ENCODE measurements at places on chromosomes 4 and X.

DNA sequence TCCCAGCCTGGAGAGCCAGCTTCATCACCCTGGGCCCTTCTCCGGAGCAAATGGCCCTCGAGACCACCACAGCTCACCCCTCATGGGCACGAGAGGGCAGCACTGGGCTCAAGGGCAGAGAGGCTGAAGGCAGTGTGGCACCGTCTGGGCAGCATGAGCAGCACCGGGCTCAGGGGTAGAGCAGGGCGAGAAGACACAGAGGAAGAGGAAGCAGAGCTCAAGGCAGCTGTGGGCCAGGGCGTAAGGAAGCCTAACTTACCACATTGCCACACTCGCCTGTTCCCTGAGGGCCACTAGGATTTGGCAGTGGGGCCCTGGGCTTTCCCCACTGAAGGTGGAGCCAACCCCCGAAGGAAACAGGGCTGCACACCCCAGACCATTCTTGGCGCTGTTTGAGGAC is 15.5 kb downstream of the ZNF185 start:
- no peak for DNase-seq

- no peak for DNase-seq
Observed at GRCh38 chr4:87697272-87697671, 47.2 kb downstream of the DMP1 start.

DNA sequence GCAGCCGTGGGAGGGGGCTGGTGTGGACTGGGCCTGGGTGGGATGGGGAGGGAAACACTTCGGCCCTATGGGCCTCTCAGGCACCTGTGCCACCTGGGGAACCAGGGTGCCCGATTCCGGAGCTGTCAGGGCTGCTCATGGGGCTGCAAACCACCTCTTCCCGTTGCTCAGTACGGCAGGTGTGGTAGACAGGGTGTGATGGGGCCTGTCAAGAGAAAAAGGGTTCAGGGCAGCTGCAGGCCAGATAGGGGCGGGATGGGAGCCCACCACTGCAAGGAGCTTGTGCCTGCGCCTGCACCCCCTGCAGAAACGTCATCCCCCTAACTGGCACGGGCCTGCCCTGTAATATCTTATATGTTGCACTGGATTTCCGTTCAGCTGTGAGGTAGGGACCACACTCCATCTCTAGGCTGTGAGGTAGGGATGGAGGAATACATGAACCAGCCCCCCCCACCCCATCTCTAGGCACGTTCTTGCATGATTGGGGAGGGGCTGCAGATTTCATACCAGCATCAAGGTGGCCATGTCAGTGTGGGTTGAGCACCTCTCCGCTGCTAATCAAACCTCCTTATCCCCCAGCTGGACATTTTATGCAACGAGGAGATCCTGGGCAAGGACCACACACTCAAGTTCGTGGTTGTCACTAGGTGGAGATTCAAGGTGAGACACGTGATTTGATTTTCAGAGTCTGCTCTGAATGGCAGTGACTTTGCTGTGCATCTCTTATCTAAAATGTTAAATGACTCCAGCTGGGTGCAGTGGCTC is 59.0 kb downstream of the PCGF3 start:
- no peak for DNase-seq

DNA sequence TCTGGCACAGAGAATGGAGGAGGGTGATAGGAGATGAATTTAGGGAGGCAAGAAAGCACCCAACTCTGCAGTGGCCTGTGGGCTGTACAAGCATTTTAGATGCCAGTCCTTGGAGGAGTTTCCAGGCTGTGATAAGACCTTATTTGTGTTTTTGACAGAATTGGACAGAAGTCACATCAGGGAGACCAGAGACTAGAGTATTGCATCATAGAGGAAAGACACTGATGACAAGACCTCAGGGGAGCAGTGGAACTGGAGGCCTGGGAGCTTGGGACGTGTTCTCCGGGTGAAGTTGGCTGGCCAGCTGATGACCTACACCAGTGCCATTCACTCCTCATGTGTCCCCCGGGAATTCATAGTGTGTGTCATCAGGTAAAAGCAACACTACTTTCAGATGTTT is 284.0 kb upstream of the ZFP42 start:
- DNase-seq: no peak

- no peak for DNase-seq
Observed at GRCh38 chr4:10075953-10076391, 40.6 kb downstream of the WDR1 start.

DNA sequence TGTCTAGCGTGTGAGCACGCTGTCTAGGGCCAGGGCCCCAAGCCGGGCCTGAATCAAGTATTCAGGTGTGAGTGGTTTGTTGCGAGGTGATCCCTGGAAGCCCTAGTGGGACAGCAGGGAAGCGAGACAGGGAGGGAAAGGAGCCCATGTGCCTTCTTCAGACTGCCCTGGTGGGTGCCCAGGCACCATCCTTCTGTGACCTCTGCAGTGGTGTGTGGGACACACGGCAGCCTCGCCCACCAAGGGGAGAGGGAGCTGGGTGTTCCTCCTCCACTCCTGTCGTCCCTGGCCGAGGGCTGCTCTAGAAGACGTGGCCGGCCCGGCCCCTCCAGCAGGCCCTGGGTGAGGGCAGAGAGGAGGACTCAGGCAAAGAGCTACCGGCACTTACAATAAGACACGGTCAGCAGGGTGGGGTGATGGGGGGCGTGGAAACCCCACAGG is 47.4 kb downstream of the HTRA3 start:
- no peak for DNase-seq

GRCh38 chr4:29560452-29560851 is 1159.7 kb upstream of the PCDH7 start:
- no peak for DNase-seq

- no peak for DNase-seq
Observed at GRCh38 chr4:14400307-14400706, 602.0 kb upstream of the CPEB2 start.

GRCh38 chr4:119604266-119604665 is 24.3 kb downstream of the PDE5A start:
- DNase-seq: no peak

GRCh38 chr4:108619372-108620100 is 840 bp upstream of the RPL34 start:
- no peak for DNase-seq

DNA sequence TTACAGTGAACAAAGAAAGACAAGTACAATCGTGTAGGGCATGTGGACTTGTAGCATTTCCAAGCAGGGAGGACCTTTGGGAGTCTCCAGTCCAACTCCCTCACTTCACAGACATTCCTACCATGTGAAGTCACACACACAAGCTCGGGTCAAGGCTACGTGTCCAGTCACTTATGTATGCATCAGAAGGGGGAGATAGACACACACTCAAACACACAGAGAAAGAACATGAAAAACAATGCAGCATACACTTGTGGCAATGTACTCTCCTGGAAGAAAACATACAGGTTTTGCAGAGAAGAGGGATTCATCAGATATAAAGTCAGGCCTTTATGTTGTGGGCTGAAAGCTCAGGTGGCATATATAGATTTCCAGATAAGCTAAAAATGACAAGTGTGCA is 136.1 kb upstream of the MID1 start:
- DNase-seq: peak; percentile 55

- DNase-seq: peak; percentile 49
Observed at GRCh38 chr4:53702334-53703266, 111.3 kb upstream of the LNX1 start.

GRCh38 chrX:25049357-25049756 is 33.6 kb upstream of the ARX start:
- DNase-seq: no peak

- DNase-seq: no peak
Observed at GRCh38 chr4:43567644-43568043, 675.1 kb downstream of the GRXCR1 start.

DNA sequence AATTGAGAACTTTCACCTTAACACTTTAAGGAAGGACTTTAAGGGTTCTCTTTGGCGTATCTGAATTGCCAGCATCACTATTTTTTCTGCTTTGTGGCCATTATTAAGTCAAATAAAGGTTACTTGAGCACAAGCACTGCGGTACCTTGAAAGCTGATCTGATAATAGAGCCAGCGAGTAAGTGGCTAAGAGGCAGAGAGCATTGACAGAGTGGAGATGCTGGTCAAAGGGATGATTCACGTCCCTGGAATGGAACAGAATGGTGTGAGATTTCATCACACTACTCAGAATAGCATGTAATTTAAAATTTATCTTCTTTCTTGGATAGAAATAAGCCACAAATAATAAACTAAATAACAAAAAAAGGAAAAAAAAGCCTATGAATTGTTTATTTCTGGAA is 57.1 kb upstream of the NPFFR2 start:
- DNase-seq: peak; percentile 5

DNA sequence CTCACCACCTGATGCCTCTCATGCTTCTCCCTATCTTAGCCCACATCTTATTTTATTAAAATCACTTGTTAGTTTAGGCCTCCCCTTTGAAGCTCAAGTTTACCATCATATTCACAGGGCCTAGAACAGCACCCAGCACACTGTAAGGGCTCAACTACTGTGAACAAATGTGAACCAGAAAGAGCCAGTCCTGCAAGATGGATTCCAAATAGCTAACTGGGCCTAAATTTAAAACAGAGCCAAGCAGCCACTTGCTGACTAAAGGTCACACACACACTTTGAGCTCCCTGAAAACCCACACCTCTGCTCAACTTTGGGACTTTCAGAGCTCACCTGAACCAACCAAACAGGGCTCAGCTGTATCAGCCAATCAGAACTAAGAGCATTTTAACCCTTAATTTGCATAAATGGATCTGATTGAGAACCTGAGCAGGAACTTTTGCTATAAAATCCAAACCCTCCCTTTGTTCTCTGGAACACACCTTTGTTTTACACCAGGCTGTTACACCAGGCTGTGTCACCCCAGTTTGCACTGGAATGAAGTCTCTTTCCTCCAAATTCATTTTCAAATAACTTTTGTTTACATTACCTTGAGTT is 62.1 kb upstream of the EXOC1L start:
- no peak for DNase-seq

DNA sequence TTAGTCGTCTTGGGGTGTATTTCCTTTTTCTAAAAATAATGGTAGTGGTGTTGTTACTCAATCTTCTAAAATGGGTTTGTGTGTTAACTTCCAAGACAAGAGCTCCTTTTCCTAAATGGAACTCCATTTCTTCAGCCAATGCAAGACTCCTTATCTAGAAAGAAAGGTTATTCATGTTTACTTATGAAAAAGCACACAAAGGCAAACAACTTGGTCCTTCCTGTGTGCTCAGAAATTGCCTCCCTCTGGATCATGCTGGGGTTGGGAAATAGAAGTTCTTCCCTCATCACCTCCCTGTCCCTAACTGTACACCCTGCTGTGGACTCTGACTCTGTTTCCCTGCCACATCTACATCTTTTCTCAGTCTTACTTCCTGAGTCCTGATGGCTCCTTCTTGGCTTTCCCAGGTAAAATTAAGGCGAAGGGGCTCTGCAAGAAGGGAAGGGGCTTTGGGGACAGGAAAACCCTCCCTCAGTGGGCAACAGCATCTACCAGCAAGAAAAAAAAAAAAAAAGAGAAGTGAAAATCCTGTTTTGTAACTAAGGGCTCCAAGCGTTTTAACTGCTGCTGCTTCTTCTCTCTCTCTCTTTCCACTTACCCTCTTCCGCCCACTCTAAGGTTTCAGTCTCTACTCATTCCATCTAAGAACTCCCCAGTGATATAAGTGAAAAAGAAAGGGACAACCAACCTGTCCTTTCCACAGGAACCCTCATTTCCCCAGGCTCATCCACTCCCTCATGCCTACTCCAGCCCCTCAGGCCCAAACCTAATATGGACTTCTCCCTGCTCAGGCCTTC is 19.8 kb upstream of the TASL start:
- DNase-seq: no peak

GRCh38 chr4:3709061-3709845 is 56.9 kb upstream of the ADRA2C start:
- DNase-seq: no peak

DNA sequence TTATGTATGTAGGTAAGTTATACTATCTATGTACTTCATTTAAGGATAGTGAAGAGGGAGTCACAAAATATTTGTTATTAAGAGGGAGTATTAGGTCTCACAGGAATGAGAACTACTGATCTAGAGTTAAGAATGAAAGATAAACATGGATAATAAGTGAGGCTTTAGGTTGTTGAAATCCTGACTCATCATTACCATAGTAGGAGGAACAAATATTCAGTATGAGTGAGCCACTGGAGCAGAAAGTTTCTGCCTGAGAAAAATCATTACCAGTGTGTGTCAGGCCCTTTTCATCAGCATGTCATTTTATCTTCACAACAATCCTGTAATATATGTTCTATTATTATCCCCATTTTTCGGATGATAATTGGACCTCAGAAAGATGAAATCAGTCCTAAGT is 27.2 kb upstream of the IGSF1 start:
- DNase-seq: no peak

DNA sequence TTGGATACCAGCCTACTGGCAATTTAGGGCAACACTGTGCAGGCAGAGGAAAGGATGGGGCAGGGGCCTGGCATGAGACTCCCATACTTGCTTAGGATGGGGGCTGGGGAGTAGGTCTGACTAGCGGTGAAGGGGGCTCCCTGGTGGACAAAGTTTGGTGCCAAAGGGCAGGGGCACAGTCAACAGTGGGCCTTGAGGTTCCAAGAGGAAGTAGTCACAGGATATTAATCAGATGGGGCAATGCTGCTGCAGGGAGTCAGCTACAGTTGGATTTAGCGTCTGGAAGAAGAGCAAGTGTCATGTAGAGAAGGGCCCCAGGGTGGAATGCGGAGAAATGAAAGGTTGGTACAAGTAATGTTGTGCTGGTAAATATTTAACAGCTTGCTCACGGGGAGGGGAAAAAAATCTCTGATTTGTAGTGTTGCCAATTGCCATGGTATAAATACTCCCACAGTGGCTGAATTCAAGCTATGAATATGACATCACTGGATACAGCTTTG is 139.4 kb downstream of the PJA1 start:
- DNase-seq: peak; percentile 55

- DNase-seq: no peak
Observed at GRCh38 chrX:106611317-106611678, 480 bp upstream of the RADX start.

- no peak for DNase-seq
Observed at GRCh38 chr4:114384629-114385028, 214.0 kb upstream of the UGT8 start.

DNA sequence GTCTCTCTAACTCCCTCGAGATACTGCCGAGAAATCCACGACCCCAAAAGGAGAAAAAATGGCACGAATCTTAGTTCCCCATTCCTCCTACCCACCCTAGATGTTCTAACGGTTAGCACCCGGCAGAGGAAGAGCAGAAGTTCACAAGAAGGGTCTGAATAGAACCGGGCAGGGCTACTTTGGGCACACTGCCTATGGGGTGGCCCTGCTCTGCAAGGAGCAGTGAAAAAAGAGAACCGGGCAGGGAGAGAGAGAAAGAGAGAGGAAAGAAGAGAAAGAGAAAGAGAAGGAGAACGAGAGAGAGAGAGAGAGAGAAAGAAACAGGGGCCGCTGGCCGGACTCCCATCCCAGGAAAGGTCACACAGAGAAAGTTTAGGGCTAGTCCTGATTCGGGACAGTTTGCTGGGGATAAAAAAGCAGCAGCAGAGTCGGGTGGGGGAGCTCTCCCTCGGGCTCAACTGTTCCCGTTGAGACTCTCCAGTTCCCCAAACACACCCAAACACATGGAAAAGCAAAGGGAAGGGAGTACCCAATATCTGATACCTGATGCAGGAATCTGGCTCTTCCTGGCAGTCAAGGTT is 468 bp downstream of the GLA start:
- DNase-seq: no peak

Data from RWPE1 (cell line).